G401 (cell line): ENCODE measurements at places on chromosomes 2 and 18. TPM values are rescaled to one million over a fixed set of nuclear protein-coding genes. Genes with fewer than 3 reads are reported as not detected.

Gene CPO
- total RNA-seq = 0.62 TPM in 1 of 2 replicates, not detected in the other

- DNase-seq = no peak
These were observed 8.8 kb downstream of the RETREG2 start for GRCh38 chr2:219186754-219187456.

- no peak for DNase-seq
These were observed 107.1 kb downstream of the NFATC1 start for GRCh38 chr18:79502782-79503181.

- DNase-seq = no peak
These were observed 47.8 kb upstream of the ODC1 start for GRCh38 chr2:10495988-10496313.

GRCh38 chr2:163210430-163210918 lies 371.9 kb upstream of the KCNH7 start:
- DNase-seq = no peak

DNA sequence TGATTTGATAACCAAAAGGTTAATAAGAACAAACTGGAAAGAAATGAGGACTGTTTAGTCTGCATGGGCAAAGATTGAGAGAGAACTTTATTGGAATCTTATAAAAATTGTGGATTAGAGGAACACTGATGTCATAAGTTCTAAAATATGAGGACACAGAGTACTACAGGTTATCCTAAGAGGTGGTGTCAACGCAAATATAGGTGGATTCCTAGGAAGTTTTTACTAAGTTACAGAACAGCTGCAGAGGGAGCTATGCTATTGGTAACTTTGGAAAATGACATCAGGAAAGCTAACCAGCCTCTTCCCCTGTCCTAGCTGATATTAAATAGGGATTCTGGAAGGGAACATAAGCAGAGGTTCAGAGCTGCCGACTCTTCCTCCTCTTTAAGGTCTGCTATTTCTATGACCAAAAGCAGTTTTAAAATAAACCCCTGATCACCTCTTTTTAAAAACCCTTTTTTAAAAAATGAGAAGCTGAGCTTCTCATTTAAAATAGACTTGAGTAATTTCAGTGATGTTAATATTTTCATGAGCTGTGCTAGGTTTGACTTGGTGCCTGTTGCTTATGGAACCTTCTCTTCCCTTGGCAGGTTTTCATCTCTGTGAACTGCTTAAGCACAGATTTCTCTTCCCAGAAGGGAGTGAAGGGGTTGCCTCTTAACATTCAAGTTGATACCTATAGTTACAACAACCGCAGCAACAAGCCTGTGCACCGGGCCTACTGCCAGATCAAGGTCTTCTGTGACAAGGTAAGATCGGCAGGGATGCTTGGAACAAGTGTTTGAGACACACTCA lies 34.2 kb downstream of the GRHL1 start:
- DNase-seq = no peak
